Neural progenitor cell (in vitro differentiated cells): ENCODE measurements at places on chromosomes 2 and 18. TPM values are rescaled to one million over a fixed set of nuclear protein-coding genes. Genes with fewer than 3 reads are reported as not detected.

DSG1 gene
- not detected in 2 replicates for total RNA-seq

DNA sequence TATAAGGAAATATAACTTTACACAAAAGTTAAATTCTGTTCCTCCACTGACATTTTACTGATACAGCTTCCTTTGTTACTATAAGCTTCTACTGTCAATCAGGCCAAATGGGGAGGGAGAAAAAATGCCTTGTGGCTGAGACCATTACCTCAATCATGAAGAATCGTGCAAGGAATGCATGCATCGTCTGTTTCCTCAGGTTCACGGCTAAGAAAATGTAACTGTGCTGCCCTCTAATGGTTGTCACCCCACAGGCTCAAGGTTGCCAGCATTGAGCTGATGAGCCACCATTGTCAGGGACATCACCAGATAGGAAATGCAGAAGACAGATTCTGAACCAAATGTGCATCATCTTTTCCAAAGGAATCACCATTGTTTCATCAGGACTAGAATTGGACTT, 426.9 kb downstream of the CDH2 start:
- no peaks in the 10 kb centered on the region for H3K27me3 ChIP-seq
- H3K4me1 ChIP-seq: peaks cover 20% of the 10 kb centered on the region
- peak; percentile 20 for DNase-seq
- no peak overlapping the region for H3K4me3 ChIP-seq
- no peak overlapping the region for H3K27ac ChIP-seq

DNA sequence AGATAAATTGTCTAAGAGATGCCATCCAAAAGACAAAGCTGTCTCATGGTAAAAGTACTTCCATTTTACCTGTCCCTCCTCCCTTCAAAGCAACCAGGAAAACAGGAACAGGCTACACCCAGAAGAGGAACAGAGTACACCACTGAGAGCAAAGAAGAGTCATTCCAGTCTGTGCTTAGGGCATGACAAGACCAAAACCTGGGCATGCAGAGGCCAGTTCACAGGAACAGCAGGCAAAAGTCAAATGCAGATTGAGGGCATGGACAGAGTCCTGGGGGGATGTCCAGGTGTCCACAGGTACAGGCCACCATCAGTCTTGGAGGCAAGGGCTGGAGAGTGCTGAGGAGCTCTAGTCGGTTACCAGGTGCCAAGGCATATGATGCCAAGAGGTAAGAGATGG, 23.7 kb downstream of the PLEK start:
- no peaks in the 10 kb centered on the region for H3K36me3 ChIP-seq
- no peaks in the 10 kb centered on the region for H3K27me3 ChIP-seq
- no peak for DNase-seq
- H3K27ac ChIP-seq: no peak overlapping the region
- H3K4me3 ChIP-seq: no peak overlapping the region
- H3K4me1 ChIP-seq: peaks cover 12% of the 10 kb centered on the region

- peaks cover 64% of the 10 kb centered on the region for H3K27me3 ChIP-seq
- peak overlapping the region; percentile 71 for H3K4me3 ChIP-seq
- H3K4me1 ChIP-seq: peaks cover 24% of the 10 kb centered on the region
- DNase-seq: peak; percentile 76
- H3K36me3 ChIP-seq: no peaks in the 10 kb centered on the region
Observed at GRCh38 chr18:26655525-26656430, 107.4 kb upstream of the KCTD1 start.

DNA sequence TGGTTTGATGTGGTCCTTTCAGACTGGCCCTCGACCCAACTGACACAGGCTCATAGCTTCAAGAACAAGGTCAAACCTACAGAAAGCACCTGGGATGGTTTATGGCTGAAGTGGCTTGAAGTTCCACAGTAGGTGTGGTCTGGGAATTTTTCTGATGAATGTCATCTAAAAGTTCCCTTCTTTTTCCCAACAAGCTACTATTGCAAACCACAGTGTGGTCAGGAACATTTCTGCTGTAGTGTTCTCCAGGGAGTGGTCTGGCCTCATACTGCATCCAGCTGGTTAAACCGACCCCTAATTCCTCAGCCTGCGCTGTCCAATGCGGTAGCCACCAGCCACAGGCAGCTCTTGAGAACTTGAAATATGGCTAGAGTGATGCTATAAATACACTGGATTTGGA, 92.7 kb downstream of the FAM124B start:
- H3K36me3 ChIP-seq: no peaks in the 10 kb centered on the region
- no peaks in the 10 kb centered on the region for H3K27me3 ChIP-seq
- H3K4me3 ChIP-seq: no peak overlapping the region
- H3K27ac ChIP-seq: no peak overlapping the region

ANKRD39 gene
- 4.0 and 17.3 TPM in 2 replicates for total RNA-seq

REG1B gene
- not detected in 2 replicates for total RNA-seq

DNA sequence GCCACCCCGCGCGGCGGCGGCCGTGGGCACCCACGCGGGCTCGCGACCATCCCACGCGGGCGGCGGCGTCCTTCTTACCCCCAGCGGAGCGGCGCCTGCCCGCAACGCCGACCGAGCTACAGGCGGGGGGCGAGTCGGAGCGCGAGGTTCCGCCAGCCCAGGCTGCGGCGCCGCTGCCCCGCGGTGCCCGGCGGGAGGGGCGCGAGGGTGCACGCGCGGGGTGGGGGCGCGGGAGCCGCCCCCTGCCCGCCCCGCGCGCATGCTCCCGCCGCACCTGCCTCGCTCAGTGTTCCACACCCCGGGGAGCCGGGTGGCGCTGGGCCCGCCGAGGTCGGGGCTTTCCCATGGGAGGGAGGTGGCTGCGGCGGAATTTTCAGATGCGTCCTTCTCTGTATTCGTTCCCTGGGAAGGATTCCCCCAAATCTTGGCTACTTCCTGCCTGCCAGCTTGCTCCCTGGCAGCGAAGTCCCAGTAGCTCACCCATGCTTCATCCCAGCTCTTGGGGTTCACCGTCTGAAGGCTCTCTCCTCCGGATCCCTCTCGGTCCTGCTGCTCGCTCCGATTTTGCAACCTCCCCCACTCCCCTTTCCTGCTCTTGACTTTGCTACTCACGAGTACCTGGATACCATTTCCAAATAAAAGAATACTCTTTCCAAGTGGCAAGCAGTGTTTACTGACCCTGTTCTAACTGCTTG, at the start of gene L3MBTL4:
L3MBTL4 (minus strand) TSS at position 189 of the 695 bp plus-strand sequence. CDS start 103,286 bp downstream, outside the sequence.
- no peaks in the 10 kb centered on the region for H3K4me1 ChIP-seq
- H3K4me3 ChIP-seq: peak within 1 kb of the TSS; percentile 78
- peaks cover 64% of the 10 kb centered on the region for H3K27me3 ChIP-seq
- no peak within 1 kb of the TSS for H3K27ac ChIP-seq
- DNase-seq: peak; percentile 53

PLCL1 gene
- 0.28 and 0.41 TPM in 2 replicates for total RNA-seq

GRCh38 chr18:39841482-39842365, 2113.3 kb upstream of the PIK3C3 start:
- H3K27me3 ChIP-seq: no peaks in the 10 kb centered on the region
- DNase-seq: peak; percentile 92
- H3K4me3 ChIP-seq: peak overlapping the region; percentile 68
- no peaks in the 10 kb centered on the region for H3K36me3 ChIP-seq

- no peak for DNase-seq
- no peaks in the 10 kb centered on the region for H3K4me1 ChIP-seq
- H3K36me3 ChIP-seq: no peaks in the 10 kb centered on the region
- H3K4me3 ChIP-seq: no peak overlapping the region
Observed at GRCh38 chr2:30239986-30240752, 8.8 kb downstream of the LBH start.
